Motor neuron (in vitro differentiated cells): ENCODE measurements at places on chromosomes 1 and 21.
A peak's percentile ranks its signal among the peaks of the same experiment; 100 is the strongest.

DNA sequence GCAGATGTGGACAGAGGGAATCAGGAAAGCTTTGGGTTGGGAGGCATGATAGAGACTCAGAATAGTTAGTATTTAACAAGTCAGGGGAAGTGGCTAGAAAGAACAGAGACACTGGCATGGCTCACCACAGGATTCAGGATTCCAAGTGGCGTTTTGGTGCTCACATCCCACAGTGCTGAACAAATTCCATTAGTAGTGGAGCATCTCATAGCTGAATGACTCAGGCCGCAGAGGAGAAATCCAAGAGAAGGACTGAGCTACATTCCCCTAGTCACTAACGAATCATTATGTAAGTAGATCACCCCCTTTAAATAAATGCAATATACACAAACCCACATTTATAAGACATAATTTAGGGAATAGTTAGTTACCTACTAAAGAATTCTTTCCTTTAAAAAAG lies 5.0 kb upstream of the KCNJ9 start:
- ATAC-seq: no peak

GRCh38 chr1:148010527-148010926 lies 82.3 kb downstream of the GPR89B start:
- ATAC-seq: no peak

DNA sequence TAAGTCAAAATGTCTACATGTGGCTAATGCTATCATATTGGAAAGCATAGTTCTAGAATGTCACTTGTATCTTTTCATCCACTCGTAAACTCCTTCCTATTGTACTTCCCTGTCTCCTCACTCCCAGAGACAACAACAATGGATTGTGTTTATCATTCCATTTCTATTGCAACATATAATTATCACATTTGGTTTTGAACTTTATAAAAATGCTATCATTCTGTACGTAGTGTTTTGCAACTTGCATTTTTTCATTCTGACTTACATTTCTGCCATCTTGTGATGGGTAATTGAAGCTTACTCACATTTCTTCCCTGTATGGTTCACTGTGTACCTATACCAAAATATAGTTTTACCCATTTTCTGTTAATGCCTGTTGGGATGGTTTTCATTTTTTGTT lies 14.5 kb upstream of the CSF3R start:
- ATAC-seq: no peak

DNA sequence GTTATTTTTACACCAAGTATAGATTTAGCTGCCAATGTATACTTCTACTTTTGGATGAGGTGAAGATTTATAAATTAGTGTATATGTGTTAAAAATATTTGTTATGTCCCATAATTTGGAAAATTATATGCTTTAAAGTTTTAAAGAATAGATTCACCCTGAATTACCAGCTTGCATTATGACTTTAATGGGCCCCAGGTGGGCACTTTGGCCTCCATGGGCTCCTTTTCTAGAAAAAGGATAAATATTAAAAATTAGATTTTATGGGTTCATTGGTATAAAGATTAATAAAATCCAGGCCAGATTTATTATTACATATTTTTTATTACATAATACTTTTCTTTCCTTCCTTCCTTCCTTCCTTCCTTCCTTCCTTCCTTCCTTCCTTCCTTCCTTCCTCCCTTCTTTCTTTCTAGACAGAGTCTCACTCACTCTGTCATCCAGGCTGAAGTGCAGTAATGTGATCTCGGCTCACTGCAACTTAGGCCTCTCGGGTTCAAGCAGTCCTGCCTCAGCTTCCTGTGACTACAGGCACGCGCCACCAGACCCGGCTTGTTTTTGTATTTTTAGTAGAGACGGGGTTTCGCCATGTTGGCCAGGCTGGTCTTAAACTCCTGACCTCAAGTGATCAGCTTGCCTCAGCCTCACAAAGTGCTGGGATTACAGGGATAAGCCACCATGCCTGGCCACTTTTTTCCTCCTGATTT lies 21.9 kb downstream of the KMO start:
- no peak for ATAC-seq

GRCh38 chr1:53524428-53525375 lies 65.5 kb downstream of the DMRTB1 start:
- peak; percentile 64 for ATAC-seq

DNA sequence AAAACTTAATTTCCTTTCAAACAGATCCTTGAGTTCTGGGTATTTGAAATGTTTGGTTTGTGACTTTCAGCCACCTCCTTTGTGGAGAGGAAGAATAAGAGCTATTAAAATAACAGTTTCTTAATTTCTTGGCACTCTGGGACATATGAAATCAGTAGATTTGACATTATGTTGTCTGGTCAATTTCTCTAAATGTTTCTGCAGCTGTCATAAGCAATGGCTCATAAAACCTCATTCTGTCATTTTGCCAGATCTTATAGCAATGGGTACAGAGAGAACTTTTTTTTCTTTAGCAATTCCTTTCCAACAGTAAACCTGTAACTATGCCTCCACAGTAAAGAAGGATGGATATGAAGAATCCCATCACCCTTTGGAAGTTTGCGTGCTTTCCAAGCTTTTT lies 52.6 kb downstream of the LAMC1 start:
- no peak for ATAC-seq

GRCh38 chr1:28443550-28443949 lies 62.3 kb upstream of the RCC1 start:
- ATAC-seq: no peak

- ATAC-seq: peak; percentile 99
These were observed 20.4 kb downstream of the LURAP1 start for GRCh38 chr1:46223472-46223943.

DNA sequence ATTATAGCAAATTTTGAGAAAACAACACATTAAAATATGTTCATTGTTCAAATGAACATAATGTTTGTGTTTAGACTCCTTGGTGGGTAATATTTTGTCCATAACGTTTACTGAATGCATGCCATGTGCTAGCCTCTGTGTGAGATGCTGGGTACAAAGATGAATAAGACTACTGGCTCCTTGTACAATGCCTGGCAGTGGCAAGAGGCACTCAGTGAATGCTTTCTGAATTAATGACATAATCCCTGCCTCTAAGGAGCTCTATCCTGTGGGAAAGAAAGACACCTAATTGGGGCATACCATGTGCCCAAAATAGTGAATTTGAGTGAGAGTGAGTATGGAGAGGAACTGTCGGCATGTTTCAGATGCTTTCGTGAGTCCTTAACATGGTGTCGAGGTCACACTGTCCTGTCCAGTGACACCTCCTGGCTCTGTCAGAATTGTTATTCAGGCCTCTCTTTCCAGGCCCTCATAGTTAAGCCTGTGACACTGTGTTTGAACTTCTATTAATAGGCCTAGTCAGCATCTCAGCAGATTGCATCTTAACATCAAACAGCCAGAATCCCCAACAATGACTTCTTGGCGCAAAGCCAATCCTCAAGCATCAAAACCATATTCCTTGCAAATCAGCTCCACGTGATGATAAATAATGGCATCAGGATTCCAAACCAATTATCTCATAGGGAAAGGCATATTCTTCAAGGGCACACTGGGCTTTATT lies 32.8 kb upstream of the S1PR1 start:
- peak; percentile 43 for ATAC-seq

- ATAC-seq: no peak
These were observed 6.7 kb upstream of the FNDC5 start for GRCh38 chr1:32877211-32878110.

DNA sequence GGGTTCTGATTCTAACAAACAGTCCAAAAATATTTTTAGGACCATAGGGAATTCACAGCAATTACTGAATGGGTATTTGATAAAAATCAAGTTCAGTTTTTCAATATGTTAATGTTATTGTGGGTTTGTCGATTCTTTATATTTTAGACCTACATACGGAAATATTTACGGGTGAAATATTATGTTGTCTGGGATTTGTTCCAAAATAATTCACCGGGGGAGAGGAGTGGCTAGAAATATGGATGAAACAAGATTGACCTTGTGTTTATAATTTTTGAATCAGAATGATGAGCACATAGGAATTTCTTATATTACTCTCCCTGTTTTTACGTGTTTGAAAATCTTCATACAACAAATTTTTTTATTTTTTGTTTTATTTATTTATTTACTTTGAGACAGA lies 56.7 kb upstream of the USP1 start:
- no peak for ATAC-seq

- ATAC-seq: no peak
These were observed 724.6 kb downstream of the USP25 start for GRCh38 chr21:16454399-16454798.

DNA sequence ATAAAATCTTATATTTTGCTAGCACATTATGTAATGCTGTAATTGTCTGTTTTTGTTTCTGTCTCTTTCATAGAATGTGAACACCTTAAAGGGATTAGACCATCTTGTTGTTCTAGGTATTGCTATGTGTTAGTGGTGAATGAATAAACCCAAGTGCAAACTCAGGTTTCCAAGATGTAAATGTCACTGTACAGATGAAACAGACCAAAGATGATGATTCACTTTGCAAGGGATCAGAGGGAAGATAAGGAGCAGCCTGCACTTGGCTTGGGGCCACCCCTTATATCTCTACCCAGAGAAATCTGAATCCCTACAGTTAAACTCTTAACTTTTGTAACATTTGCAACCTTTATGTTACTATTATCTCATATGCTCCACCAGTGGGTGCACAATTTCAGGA lies 25.4 kb downstream of the UROD start:
- no peak for ATAC-seq

DNA sequence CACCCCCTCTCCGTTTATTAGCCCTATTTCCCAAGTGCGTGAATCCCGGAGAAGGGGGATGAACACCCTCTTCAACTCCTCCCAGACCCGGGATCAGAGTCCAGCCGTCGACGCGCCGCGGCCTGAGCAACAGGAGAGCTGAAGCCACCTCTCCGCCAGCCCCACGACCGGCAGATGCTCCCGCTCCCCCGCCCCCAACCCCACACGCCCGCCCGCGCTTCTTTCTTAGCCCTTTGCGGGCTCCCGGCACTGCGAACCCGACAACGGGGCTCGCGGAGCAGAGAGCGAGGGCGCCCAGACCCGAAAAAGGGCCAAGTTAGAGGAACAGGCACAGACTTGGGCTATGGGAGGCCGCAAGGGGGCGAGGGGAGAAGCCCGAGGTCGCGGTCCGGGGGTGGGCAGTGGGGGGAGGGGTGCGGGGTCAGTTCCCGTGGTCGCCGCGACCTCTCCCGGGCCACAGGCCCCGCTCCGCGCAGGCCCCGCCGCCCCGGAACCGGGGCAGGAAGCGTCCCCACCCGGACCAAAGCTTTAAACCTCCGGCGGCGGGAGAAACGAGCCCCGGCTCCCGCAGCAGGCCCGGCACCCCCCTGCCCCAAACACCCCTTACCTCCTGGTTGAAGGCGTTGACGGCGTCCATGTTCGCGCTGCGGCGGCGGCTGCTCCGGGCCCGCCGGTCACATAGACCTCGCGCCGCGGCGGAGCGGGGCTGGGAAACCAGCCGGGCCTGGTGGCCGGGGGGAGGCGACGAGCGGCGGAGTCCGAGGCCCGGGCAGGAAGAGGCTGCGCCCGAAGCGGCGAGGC lies 662 bp downstream of the SCAF4 start:
- peak; percentile 35 for ATAC-seq

- peak; percentile 3 for ATAC-seq
These were observed 539 bp downstream of the ANP32E start for GRCh38 chr1:150235294-150235851.

DNA sequence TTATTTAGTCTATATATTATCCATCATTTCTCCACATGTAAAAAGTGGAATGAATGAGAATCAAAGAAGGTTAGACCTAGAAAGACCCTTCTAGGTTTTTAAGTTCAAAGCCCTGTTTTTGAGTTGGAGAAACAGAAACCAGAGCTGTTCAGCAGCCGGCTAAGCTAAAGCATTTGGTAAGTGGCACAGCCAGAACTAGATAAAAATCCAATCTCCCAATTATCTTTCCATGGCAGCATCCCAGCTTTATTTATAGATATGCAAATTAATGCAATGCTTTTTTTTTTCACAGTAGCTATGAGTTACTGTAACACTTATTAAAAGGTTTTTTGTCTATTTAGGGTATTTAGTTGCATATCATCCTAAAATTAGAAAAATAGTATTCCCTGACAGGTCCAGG lies 85.1 kb downstream of the NIBAN1 start:
- ATAC-seq: no peak

GRCh38 chr1:54671985-54672608 lies 30.5 kb downstream of the MROH7 start:
- peak; percentile 55 for ATAC-seq

GRCh38 chr1:242828828-242829227 lies 304.3 kb upstream of the PLD5 start:
- peak; percentile 77 for ATAC-seq

GRCh38 chr21:23939369-23940065 lies 1667.8 kb downstream of the MRPL39 start:
- ATAC-seq: no peak

DNA sequence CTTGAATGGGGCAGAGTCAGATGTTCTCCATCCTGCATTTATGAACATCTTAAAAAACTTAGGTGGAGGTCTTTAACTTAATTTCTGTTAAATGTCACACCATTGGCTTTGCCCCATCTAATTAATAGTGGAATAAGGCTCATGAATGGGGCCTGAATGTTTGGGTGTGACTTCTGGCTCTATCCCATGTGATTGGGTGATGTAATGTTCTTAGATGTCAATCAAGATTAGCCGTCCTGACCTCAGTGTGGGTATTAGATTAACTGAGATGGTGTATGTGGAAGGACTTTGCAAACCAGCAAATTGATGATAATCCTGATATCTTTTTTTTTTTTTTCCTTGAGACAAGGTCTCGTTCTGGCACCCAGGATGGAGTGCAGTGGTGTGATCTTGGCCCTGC lies 38.1 kb downstream of the C1orf21 start:
- ATAC-seq: no peak

DNA sequence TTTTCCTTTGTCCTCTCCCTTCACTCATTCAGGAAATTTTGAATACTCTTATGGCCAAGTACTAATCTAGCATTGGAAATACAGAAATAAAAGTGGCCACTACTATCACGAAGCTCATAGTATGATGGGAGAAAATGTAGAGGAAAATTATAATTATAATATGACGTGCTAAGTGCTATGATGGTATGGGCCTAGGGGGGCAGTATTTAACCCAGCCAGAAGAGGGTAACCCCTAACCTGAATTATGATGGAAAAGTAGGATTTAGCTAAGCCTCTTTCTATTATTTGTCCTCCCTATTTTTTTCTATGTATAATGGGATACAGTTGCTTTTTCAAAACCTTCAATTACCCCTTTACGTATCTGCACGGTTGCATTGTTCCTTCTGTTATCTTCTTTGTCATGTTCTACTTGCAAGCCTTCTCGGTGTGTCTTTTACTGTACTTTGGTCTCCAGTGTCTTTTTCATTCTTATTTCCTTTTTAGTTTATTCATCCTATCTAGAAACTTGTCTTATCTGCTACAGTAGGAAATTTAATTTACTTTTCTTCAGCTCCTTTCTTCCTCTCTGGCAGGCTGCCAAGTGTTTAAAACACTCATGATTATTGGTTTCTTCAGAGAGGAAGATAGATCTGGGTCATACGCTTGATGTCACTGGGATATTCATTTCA lies 88.8 kb upstream of the GPR52 start:
- no peak for ATAC-seq

DNA sequence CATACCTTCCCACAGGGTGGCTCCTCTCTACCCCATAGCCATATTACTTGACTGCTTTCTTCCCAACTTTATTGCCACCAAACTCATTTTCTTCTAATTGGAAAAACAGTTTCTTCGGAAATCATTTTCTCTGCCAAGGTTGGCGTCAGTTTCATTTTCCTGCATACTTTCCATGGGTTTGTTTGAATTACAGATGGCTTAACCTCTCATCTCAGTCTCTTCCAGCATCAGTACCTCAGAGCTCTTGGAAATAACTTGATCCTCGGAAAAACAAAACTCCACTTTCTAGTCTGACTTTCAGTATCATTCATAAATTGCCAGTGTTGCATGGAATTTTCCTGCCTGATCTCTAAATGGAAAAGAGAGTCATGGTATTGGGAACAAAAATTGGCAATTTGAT lies 20.3 kb upstream of the PRDM2 start:
- ATAC-seq: no peak

GRCh38 chr1:31581821-31582810 lies 5.8 kb downstream of the TINAGL1 start:
- ATAC-seq: no peak
